ENCODE measurements at places on chromosomes 11 and 22.
A peak's percentile ranks its signal among the peaks of the same experiment; 100 is the strongest.

DNA sequence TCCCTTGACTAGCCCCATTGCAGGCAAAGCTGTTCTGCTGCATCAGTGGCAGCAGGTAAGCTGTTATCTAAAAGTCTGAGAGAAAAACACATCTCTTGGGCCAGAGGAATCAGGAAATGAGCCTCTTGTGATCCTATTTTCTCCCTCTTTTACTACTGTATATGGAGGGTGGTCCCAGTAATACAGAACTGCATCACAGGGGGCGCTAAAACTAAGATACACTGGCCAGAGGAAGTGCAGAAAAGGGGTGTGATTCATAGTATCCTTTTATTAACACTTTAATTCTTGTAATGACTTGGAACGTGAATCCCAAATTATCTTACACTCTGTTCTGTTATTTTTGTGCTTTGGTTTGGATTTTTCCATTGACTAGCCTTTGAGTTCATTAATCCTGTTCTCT lies 8.8 kb upstream of the MED17 start:
- DNase-seq = no peak

DNA sequence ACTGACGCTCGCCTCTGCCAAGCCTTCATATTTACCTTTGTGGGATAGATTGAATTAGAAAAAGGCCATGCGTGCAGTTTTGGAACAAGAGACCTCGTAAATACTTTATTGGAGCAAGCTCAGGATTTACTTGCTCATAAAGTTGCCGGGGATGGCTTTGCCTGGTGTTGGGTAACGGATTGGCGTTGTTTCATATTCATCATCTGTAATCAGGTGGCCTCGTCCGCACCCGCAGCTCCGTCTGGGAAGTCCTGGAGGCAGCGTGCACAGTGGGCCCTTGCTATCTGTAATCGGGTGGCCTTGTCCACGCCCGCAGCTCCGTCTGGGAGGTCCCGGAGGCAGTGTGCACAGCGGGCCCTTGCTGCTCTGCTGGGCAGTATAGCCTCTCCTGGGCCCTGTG lies 1209.3 kb downstream of the BRD1 start:
- no peak for DNase-seq

GRCh38 chr11:17974246-17974645 lies 38.6 kb downstream of the SERGEF start:
- DNase-seq = peak; percentile 59

GRCh38 chr11:10770626-10771254 lies 19.7 kb downstream of the CTR9 start:
- DNase-seq = peak; percentile 3

GRCh38 chr11:113243696-113244095 lies 70.7 kb upstream of the TTC12 start:
- DNase-seq = no peak

DNA sequence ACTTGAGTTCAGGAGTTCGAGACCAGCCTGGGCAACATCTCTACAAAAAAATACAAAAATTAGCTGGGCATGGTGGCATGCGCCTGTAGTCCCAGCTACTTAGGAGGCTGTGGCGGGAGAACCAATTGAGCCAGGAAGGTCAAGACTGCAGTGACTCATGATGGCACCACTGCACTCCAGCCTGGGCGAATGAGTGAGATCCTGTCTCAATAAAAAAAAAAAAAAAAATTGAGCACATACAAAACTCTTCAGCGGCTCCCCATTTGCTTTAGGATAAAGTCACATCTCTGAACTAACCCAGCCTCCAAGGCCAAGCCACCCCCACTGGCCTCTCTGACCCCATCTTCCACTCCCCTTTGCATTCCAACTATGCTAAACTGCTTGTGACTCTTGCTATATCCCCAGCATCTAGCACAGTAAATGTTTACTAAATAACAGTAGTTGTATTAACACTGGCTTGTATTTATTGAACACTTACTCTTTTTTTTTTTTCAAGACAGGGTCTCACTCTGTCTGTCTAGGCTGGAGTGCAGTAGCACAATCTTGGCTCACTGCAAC lies 28.9 kb downstream of the CREB3L1 start:
- no peak for DNase-seq

GRCh38 chr11:90476442-90477007 lies 253.7 kb upstream of the CHORDC1 start:
- DNase-seq = no peak

- no peak for DNase-seq
These were observed 23.8 kb upstream of the ALDH3B2 start for GRCh38 chr11:67698247-67698646.

GRCh38 chr11:79258576-79258975 lies 182.3 kb downstream of the TENM4 start:
- DNase-seq = no peak

DNA sequence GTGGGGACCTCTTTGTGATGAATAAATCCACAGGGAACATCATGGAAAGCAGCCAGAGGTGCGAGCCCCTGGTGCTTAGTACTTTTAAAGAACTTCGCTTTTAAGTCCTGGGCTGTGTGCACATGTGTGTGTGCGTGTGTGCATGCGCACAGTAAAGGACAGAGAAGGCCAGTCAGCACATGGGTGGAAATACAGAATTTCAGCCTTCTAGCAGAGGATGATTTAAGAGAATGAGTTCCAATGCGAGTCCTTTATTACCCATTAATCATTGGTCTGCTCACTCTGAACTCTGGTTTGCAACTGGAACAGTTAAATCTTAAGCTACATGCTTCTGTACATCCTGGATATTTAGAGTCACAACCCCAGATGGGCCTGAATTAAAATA lies 18.9 kb downstream of the TEAD1 start:
- no peak for DNase-seq

DNA sequence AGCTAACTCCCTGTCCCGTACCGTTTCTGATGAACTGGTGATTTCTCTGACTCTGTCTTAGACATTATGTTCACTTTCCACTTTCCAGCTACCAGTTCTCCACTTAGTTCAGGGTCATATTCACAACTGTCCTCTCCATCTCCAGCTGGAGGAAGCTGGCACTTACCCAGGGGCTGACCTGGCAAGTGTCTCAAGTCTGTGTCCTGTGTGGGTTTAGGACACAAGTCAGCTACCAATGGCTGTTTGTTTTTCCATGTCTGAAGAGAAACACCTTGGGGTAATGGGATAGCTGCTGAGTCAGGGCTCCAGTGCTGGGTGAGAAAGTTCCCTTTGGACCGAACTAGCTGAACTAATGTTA lies 134.4 kb downstream of the CSNK2A3 start:
- no peak for DNase-seq

DNA sequence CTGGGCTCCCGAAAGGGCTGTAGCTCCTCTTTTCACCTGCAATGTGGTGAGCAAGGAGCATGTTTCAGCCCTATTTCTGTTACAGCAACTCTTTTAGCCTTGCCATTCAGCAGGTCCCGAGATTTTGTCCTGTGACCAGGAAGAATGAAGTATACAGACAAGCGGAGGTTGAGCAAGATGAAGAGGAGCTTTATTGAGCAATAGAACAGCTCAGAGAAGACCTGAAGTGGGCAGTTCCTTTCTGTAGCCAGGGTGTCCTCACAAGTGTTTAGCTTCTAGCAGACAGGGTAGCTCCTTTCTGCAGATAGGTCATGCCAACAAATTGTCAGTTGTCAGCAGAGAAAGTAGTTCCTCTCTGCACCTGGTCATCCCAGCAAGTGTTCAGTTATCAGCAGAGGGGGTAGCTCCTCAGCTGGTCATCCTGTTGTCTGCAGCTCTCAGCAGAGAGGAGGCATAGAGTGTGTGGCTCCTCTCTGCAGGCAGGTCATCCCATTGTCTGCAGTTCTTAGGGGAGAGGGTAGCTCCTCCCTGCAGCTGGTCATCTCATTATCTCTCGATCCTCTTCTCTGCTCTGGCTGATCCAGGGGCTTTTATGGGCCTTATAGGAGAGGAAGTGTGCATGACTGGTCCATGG lies 5.4 kb upstream of the OR56A4 start:
- DNase-seq = no peak

DNA sequence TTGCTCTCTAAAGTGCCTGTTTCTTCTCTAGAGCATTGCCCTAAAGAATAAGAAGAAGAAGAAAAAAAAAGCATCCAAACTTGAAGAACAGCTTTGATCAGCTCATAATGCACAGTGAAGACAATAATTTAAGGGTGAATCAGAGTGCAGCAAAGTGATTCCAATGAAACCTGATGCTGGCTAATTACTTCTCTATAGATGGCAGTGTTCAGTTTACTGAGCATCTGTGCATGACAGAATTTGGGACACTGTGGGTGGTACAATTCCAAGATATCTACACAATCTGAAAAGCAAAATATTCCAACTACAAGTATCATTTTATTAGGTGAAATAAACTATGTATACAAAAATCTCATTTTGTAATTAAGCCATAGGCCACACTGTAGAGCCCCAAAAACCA lies 450.5 kb upstream of the CCDC90B start:
- DNase-seq = peak; percentile 56

- peak; percentile 3 for DNase-seq
These were observed 87.6 kb upstream of the FSHB start for GRCh38 chr11:30143098-30143705.

DNA sequence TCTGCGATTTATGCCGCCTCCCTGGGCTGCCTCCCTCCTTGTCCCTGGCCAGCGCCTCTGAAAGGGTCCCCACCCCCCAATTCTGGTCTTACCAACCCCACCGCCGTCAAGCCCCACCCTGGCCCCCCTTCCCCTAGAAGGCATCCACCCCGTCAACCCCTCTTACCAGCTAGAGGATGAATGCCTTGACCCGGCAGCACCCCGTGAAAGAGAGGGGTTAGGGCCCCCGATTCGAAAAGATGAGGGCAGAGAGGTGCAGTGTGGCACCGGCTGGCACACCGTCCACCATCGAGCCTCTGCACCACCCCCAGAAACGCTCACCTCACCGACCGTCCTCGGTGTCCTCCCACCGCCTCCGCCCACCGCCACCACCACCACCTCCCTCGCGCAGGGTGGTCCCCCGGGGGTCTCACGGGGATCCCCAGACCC lies 559 bp downstream of the ELFN2 start:
- DNase-seq = no peak

DNA sequence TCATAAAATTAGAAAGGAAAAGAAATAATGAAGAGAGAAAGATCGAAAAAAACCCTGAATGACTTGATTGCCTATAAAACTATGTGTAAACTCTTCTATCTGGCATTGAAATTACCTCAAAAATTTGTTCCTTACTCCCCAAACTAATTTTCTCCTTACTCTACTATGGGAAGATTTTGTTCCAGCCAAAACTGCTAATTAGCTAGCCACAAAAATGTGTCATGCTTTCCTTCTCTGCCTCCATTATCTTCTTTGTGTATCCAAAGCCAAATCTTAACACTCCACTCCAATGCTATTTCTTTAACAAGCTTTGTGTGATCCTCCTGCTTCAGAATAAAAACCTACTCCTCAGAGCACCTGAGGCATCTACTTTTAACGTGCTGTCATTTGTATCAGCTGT lies 831.2 kb downstream of the METTL15 start:
- no peak for DNase-seq

DNA sequence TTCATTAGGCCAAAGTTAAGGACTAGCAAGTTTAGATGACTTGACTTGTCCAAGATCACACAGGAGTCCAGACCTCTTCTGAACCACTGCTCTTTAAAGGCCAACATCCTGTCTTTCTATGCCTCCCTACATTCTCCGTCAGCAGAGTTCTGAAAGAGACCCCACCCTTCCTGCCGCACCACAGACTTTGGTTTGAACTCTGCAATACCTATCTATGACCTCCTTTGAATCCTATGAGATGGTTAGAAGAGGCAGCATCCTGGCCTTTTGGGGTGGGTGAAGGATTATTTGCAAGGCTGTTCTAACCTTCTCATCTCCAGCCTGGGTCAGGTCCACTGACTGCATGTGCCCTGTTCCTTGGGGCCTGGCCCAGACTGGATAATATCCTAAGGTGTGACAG lies 4.3 kb upstream of the RRM1 start:
- no peak for DNase-seq

- no peak for DNase-seq
These were observed 41.6 kb upstream of the PAK1 start for GRCh38 chr11:77515483-77515882.

GRCh38 chr11:127622686-127623085 lies 622.1 kb upstream of the KIRREL3 start:
- no peak for DNase-seq

GRCh38 chr11:117837070-117837776 lies 12.7 kb upstream of the FXYD2 start:
- DNase-seq = no peak

DNA sequence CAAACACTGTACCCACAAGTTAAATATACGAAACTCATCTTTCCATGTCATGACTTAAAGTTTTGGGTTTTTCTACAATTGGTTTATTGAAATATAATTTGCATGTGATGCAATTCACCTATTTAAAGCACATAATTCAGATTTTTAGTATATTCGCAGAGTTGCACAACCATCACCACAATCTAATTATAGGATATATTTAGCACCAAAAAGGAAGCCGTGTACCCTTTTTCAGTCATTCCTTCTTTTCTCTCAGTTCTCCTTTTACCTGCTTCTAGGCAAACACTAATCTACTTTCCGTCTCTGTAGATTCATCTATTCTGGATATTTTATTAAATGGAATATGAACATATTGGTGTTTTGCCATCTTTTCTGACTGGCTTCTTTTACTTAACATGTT lies 1458.1 kb upstream of the TENM4 start:
- DNase-seq = no peak

DNA sequence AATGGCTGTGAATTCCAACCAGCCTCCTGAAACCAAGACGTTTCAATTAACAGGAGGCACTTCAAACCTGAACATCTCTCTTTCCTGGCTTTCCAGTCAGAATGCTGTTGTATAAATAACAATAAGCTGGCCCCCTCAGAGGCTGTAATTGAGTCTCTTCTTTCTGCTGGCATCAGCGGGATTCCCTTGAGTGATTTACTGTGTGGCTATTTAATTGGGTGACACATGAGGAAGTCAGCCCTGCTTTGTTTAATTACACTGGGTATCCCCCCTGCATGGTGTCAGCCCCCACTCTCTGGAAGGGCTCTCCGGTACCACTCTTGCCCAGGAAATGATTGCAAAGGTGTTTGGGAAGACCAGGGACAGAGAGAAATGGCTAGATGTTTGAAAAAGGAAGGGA lies 101.6 kb downstream of the NTM start:
- DNase-seq = no peak

GRCh38 chr11:65224930-65225278 lies 36.9 kb upstream of the POLA2 start:
- no peak for DNase-seq

- DNase-seq = no peak
These were observed 24.6 kb downstream of the VWCE start for GRCh38 chr11:61270354-61271076.

GRCh38 chr11:86952221-86952875 lies 2.8 kb downstream of the FZD4 start:
- no peak for DNase-seq

- DNase-seq = peak; percentile 13
These were observed 248.1 kb downstream of the CNTN5 start for GRCh38 chr11:99268886-99269285.

GRCh38 chr11:19432370-19433061 lies 191.8 kb upstream of the E2F8 start:
- no peak for DNase-seq

GRCh38 chr22:24421428-24421931 lies 5.9 kb upstream of the ADORA2A start:
- no peak for DNase-seq

GRCh38 chr11:62823677-62824076 lies 8.2 kb downstream of the STX5 start:
- DNase-seq = no peak

GRCh38 chr11:106540001-106540400 lies 462.5 kb downstream of the AASDHPPT start:
- DNase-seq = no peak

Measured in NCI-H1694 treated with DMSO at 0.1 percent for 48 hours (cell line).